Muscle of leg (tissue), 16 donors: ENCODE measurements at places on chromosomes 2 and 18.

DNA sequence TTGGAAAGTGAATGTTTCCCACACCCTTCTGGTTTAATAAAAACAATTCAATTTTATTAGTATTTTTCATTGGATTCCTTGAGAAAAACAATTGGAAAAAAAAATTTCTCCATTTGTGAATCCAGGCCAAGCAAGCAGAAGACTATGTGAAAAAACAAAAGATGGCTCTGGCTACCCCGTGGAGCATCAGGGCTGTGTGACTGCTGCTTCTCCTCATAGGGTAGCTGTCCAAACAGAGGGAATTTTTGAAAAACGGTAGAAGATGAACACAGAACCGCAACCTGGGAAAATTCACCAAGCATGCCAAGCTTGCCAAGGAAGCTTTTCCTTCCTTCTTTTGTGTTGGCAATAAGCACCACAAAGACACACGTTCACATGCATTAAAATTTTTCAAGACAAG is 71.3 kb upstream of the ACVR2A start:
- no peak for DNase-seq

DNA sequence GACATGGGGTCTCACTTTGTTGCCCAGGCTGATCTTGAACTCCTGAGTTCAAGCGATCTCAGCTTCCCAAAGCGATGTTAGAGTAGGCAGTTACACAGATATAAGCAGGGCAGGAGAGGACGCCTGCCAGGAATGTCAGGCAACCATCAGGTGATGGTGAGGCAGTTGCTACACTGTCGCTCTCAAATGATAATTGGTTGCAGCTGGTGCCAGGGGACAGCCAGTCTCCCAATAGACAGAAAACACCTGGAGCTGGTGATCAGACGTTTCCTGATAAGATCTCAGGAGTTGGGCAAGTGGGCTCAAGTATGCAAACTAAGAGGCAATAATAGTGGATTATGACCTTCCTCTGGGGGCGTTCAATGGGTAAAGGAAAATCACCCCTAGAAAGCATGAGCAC is 163.1 kb upstream of the RGPD4 start:
- no peak for DNase-seq

- DNase-seq = no peak
These were observed 983 bp downstream of the MTX2 start for GRCh38 chr2:176270100-176270750.

DNA sequence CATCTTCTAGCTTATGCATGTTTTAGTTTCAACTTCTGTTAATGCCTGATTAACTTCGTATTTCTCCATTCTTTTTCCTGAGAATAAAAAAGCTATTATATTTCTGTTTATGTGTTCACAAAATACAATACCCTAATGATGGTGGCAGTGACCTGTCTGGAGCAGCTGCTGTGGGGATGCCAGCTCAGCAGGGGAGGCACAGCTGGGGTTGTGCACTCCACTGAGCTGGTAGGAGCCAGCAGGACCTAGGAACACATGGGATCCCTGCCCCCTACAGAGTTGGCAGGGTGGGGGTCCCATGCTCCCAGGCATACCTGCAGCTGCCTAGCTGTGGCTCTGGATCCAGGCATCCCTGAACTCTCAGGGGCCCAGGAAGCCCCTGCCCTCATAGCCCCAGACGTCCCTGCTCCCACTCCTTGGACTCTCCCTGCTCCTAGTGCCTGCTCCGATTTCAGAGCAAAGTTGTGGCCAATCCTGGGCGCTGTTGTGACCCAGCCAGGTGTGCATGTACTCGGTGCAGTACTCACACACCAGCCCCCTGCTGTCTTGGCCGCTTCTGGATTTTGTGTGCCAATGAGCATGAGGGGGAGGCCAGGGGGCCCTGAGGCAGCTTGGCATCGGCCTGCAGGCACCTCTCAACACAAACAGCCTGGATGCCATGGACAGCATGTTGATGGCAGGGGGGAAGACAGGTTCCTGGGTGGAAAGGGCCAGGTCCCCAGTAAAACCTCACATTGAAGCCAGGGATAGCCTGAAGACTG is 546.0 kb downstream of the ZNF804A start:
- no peak for DNase-seq

- no peak for DNase-seq
These were observed 61.3 kb downstream of the UBE2E3 start for GRCh38 chr2:181041661-181042060.

GRCh38 chr18:74949611-74950010 is 259.3 kb downstream of the PTGR3 start:
- no peak for DNase-seq

DNA sequence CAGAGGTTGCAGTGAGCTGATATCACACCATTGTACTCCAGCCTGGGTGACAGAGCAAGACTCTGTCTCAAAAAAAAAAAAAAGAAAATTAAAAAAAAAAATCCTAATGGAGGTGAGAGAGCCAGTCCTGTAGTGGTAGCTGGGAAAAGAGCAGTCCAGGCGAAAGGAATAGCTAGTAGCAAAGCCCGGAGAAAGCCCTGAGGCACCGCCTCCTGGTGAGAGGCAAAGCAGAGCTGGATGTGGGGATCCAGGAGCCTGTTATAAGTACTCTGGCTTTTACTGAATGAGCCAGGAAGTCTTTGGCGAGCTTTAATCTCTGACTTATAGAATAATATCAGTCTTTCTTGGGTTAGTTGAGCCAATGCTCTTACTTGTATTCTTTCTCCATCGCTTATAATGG is 6.6 kb upstream of the KLHL23 start:
- DNase-seq = peak; percentile 20

DNA sequence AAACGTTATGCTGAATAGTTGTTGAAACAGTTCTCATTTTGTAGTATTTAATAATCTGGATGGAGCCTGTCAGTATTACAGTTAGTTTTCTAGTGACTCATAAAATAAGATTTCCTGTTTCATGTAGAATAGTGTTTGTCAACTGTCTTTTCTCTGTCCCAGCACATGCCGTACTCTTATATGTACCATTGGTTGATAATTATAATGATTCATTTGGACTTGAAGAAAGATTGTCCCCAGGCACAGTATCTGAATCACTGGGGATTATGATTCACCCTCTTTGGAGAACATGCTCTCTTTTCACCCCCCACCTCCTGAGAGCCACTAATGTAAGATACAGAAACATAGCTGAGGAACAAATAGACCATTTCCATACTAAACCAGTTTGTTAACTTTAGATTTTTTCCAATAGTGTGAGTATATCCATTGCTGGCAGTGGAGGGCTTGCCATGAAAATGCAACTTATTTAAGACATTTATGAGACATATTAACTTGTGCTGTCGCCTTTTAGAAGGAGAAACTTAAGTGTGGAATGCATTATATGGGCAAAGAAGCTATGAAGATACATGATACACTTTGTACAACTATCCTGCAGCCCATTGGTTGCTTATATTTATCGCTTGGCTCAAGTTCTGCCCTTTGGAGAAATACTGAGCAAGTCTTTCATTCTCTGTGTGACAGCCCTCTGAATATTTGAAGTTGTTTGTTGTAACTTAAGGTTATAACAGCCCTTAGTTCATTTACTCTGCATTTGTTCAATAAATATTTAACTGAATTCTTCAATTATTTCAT is 12.4 kb downstream of the COPS8 start:
- no peak for DNase-seq

DNA sequence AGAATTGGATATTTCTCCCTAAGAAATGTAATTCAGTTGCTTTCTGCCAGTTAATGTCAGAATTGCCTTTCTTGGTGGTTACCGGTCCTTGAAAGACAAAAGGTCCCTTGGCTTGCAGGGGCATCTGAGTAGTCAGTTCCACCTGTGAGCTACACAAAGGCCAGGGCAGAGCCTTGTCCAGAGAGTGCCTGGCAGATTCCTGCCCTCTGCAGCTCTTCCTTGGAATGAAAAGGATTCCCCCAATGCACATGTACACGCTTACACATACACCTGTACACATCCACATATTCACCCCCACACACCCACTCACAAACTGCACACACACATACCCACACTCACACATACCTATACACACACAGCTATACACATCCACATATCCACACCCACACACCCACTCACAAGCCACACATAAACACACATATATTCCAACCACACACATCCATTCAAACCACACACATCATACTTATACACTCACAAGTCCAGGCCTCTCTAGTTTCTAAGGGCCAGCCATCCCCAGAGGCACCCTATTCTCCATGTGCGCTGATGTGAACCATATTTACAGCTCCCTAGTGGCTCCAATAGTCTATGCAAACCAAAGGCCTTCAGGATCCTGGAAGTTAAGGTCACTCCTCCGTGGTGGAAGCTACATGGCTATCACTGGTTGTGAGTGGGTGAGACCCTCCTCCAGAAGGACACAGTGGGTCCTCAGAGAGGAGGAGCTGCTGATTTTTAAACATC is 9.6 kb downstream of the CYRIA start:
- DNase-seq = no peak

- peak; percentile 34 for DNase-seq
These were observed 11.4 kb upstream of the ALPI start for GRCh38 chr2:232444409-232445148.

GRCh38 chr18:23213200-23213599 is 77.9 kb downstream of the CABLES1 start:
- DNase-seq = no peak

DNA sequence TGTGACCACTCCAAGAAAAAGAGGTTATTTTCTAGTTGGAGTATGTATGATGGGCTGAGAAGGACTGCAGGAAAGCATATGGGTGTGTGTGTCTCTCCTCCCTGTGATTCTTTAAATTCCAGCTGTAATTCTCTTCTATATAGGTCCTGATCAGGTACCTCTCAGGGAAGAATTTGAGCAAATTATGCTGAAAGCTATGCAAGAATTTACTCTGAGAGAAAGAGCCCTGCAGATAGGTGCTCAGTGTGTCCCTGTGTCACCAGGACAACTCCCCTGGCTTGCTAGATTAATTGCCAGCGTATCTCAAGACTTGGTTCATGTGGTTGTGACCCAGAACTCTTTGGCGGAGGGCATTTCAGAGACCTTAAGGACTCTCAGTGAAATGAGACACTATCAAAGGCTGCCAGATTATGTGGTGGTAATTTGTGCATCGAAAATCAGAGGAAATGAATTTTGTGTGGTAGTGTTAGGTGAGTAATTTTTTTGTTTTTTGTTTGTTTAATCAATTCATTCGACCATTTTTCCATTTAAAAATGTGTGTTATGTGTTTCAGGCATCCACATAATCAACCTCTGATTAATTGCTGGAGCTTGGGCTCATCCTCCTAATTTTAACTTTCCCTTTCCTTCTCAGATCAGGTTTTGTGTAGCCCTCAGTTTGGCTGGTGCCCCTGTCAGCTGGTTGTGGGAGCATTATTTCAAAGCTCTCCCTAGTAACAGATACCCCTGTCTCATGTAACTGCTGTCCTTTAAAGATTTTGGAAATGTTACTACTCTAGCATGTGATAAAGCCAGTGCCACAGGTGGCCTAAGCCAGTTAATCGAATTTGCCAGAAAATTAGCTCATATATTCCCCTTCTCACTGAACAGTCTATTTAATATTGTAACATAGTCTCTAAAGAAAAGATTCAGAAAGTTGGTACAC is 150.9 kb downstream of the ESCO1 start:
- peak; percentile 50 for DNase-seq

DNA sequence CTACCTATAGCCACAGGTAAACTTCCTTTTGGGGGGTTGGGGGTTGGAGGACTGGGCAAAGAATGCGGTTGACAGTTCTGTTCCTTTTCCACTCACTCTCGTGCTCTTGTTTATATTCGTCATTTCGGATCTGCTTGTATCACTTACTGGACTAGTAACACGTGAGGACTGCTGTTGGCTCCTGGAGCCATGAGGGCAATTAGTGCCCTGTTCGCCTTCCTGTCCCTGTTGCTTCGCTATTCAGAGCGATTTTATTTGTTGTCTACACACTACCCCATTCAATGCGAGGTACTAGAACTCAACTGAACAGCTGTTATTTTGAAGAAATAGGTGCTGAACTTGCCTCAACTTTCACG is 1.1 kb downstream of the KCNJ3 start:
- DNase-seq = no peak
